ENCODE measurements at places on chromosomes 13 and 19.

- no peak for DNase-seq
These were observed 11.3 kb upstream of the POU2F2 start for GRCh38 chr19:42143341-42144234.

- DNase-seq: no peak
These were observed 250.9 kb downstream of the MAB21L1 start for GRCh38 chr13:35225582-35225981.

- DNase-seq: no peak
These were observed 50.1 kb upstream of the SPACA7 start for GRCh38 chr13:112325920-112326645.

DNA sequence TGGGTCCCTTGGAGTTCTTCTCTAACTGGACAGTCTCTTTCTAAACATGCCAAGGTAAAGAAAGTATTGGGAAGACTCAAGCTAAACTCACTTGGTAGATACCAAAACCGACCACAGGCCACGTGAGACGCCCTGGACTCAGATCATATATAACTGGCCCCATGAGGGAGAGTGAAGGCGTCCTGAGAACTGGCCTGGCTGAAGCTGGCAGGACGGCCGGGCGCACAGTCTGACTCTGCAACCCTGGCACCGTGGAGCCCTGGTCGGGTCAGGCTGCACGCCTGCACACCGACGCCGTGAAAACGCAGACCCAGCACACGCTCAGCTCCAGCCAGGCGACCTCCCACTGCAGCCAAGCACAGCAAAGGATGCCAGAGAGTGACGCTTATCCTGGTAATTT lies 122.5 kb upstream of the SPACA7 start:
- DNase-seq: no peak

DNA sequence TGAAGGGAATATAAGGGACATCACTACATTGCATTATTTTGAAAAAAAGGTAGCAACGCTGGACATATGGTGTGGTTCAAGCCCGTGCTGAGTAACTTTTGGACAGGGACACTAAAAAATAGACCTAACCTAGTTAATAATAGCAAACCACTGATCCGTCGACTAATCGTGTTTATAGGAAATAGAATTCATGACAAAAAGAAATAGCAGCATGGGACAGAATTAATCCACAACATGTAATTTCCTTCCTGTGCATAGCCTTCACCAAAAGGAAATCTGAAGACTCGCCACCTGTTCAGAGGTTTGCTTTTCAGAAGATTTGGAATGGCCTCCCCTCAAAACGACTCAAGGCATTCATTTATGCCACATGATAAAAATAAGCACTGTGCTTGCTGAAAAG lies 128.7 kb downstream of the FGF14 start:
- DNase-seq: no peak

DNA sequence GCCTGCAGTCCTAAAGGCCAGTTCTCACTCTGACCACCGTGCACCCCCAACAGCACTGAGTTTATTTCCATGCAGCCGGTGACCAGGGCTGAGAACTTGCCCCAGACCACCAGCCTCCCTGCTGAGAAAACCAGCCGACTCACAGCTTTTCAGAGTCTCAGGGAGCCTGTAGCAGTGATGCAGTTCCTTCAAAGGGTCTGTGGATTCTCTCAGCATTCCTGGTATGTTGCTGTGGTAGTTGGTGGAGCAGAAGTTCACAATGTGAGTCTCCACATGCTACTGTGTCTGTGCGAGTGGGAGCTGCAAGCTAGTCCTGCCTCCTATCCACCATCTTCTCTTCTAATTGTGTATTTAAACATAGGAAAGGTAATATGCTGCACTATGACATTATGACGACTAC lies 254.9 kb upstream of the KLF12 start:
- no peak for DNase-seq

DNA sequence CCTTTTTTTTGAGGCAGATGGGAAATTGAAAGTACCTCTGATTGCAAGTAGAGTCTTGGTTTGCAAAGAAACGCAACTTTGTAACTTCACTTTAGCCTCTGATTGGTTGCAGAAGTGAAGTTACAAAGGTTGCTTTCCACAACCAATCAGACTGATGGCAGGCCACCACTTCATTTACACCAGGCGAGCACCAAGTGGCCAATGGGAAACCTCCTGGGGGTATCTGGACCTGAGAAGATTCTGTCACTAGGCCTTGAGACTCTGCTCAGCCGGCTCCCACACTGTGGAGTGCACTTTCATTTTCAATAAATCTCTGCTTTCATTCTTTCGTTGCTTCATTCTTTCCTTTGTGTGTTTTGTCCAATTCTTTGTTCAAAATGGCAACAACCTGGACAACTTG lies 19.1 kb downstream of the PEPD start:
- no peak for DNase-seq

DNA sequence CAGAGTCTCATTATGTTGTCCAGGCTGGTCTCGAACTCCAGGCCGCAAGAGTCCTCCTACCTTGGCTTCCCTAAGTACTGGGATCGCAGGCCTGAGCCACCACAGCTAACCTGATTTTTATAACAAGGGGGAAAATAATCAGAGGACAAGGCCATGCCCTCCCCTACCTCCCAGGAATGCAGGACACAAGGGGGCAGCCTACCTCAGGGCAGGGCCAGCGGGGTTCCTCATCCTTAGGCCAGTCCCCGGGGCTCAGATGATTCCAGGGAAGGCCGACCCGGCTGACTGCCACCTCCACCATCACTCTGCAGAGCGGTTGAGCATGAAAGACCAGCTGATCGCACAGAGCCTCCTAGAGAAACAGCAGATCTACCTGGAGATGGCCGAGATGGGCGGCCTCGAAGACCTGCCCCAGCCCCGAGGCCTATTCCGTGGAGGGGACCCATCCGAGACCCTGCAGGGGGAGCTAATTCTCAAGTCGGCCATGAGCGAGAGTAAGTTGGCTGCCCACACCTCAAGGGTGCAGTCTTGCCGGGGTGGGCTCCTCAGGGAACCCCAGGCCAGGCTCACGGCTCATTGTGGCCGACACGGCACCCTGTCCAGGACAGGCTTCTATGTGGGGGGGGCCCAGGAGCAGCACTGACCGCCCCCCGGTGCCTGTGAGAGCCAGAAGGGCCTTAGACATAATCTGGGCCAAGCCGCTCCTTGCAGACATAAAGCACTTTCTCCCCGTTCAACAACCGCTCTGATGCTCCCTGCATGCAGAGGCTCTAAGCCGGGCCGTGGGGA lies 26.8 kb downstream of the PEX11G start:
- DNase-seq: no peak

- no peak for DNase-seq
These were observed 44.9 kb upstream of the F7 start for GRCh38 chr13:113060557-113061270.

GRCh38 chr13:51697181-51697580 lies 106.8 kb downstream of the DHRS12 start:
- no peak for DNase-seq

- DNase-seq: no peak
These were observed at the start of gene HPN for GRCh38 chr19:35041548-35042055. HPN (plus strand) TSS chr19:35041721; CDS start chr19:35042507, 786 bp downstream.

DNA sequence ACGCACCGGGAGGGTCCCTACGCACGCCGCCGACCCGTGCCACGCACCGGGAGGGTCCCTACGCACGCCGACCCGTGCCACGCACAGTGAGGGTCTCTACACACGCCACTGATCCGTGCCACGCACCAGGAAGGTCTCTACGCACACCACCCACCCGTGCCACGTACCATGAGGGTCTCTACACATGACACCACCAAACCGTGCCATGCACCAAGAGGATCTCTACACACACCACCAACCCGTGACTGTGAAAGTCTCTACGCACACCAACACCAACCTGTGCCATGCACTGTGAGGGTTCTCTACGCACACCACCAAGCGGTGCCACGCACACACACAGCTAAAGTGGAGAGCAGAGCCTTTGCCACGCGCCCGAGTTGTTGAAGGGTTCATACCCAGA lies 16.7 kb downstream of the ZNF787 start:
- no peak for DNase-seq

DNA sequence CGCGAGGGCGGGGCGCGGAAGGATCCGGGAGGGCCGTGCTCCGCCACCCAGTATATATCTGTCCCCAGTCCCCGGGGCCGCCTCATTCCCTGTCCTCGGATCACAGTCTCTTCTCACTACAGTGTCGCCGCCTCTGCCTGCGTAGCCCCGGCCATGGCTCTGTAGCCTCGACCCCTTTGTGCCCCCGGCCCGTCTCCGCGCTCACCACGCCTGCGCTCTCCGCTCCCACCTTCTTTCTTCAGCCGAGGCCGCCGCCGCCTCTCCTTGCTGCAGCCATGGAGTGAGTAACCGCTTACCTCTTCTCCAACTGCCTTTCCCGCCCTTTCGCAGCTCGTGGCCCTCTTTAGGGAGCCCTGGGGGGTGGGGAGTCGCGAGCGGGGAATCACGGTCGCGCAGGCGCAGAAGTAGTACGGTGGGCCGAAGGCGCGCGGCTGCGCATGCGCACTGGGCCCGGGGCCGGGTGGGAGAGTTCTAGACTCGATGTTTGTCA lies at the start of the genes ATF5 and NUP62:
TSS of gene ATF5 (plus strand) at position 85 of the 490 bp plus-strand sequence. CDS start 1,646 bp downstream, outside the sequence.
TSS of gene NUP62 (minus strand) at position 384 of the 490 bp plus-strand sequence. CDS start 19,697 bp downstream, outside the sequence.
- DNase-seq: peak; percentile 86

DNA sequence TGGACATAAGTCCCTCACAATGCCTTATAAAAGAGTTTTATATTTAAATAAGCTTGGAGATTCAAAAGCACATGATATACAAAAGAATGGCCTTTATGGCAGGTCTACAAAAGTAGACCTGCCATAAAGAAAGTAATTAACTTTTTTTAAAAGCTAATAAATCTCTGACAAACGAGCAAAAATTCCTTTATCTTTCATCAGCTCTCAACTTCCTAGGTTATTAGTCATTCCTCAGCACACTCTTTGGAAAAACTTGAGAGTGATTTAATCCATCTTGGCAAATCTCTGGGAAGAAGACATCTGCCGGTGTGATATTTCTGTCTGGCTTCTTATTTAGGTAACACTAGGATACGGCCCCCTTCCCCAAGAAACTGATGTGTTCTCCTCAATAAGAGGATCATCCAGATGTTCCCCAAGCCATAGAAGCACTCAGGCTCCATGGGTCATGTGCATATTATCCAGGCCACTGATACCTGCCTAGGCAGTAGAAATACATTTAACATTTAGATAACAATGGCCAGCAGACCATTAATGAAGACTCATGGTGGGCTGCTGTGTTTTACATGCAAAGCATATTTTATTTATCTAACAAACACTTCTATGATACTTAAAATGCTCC lies 372.7 kb downstream of the LIG4 start:
- DNase-seq: no peak

DNA sequence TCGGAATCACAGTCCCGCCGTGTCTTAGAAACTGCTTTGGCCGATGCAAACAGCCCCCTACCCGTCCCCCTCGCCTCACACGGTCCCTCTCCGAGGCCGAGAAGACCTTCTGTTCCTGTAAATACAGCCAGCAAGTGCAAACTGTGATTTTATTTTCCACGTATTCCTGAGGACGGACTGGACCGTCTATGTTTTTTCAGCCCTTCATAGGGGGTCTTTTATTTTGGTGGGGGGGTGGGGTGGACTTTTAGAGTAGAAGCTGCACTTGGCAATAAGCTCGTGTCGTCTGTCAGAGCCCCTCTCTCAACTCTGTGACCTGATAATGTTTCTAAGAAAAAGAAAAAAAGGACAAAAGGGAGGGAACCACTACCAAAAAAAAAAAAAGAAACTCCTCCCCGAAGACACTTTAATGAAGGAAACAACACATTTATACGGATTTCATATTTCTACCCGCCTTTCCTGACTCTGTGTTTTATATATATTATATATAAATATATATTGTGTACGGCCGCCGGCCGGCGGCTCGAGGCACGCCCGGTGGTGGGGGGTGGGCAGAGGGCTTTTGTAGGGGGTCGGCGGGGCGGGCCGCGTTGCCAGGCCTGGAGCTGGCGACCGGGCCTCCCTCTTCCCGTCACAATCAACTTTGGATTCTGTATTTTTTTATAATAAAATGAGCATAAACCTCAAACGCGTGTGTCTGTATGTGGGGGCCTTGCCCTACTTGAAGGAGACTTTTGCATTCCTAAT lies 15.2 kb downstream of the EFNA2 start:
- DNase-seq: no peak

DNA sequence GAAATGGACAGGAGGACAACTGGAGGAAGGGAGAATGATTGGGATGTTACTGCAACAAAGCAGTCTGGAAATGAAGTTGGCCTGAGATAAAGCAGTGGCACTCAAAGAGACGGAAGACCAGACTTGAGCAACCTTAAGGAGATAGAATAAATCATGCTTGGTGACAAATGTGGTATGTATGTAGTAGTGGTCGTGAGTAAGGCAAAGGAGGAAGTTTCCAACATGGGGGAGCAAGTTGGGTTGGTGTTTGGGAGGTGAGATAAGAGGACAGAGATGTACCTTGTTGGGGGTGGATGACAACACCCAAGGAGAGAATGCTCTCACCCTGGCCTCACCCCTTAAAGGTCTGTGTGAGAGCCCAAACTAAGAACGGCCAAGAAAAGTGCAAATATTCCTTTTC lies 420.5 kb downstream of the DIAPH3 start:
- DNase-seq: no peak

- no peak for DNase-seq
These were observed 27.0 kb upstream of the METTL21C start for GRCh38 chr13:102721800-102722231.

- no peak for DNase-seq
These were observed 44.0 kb downstream of the BRD4 start for GRCh38 chr19:15288146-15288963.

DNA sequence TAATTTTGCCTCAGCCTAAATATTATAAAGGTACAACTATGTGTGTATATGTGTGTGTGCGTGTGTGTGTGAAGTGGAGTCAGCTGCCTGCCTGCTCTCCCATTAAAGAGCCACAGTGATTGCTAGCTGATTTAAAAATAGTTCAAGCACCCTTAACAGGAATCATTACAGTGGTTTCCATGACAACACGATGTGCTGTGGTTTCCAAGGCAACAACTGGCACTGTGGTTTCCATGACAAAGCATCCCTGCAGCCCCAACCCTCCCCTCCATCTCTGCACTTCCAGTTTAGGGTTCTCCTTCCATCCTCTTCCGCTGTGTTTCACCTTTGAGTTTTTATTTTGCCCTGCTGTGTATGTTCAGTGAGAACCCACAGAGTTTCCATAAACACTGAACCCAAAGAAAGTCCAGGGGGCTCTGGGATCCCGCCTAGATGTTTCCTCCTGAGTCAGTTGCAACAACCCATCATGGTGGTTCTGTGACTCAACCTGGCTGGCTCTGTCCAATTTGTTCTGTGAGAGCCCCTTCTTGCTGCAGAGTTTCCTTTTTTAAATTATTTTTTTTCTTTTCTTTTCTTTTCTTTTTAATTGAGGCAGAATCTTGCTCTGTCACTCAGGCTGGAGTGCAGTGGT lies 7.1 kb upstream of the PNMA8A start:
- no peak for DNase-seq

GRCh38 chr19:22807061-22807835 lies 23.3 kb upstream of the ZNF99 start:
- no peak for DNase-seq

GRCh38 chr13:81682081-81682630 lies 1341.2 kb upstream of the SPRY2 start:
- DNase-seq: no peak

GRCh38 chr13:85427416-85427815 lies 371.8 kb downstream of the SLITRK6 start:
- DNase-seq: no peak

GRCh38 chr19:34269081-34269480 lies 14.7 kb downstream of the GARRE1 start:
- DNase-seq: no peak

GRCh38 chr13:33125821-33126570 lies 109.8 kb downstream of the KL start:
- no peak for DNase-seq

GRCh38 chr13:38421590-38422560 lies 72.2 kb downstream of the UFM1 start:
- no peak for DNase-seq

GRCh38 chr13:64078025-64078424 lies 2662.4 kb upstream of the PCDH20 start:
- DNase-seq: no peak

Data from activated T-helper 1 cell treated with Interleukin-2 at 50 U/mL for 16 hours (primary cell).